ENCODE measurements at places on chromosomes 5 and 9.

- DNase-seq = no peak
Observed at GRCh38 chr9:88681434-88681833, 146.5 kb downstream of the NXNL2 start.

DNA sequence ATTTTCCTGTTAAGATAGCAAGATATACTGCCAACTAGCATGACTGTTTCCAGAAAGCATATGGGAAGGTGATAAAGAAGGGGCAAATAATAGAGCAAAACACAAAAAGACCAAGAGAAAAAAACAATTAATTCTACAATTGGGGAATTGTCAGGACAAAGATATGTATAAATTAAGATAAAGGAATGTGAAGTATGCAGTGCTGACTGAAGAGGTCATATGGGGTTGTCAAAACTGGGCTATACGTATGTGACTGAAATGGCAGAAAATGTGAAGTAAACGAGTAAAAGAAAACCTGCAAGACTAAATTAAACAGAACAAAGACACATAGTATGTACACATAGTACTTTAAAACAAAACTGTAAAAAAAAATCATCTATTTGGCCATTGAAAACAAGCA is 222.3 kb downstream of the ARL15 start:
- DNase-seq = no peak

DNA sequence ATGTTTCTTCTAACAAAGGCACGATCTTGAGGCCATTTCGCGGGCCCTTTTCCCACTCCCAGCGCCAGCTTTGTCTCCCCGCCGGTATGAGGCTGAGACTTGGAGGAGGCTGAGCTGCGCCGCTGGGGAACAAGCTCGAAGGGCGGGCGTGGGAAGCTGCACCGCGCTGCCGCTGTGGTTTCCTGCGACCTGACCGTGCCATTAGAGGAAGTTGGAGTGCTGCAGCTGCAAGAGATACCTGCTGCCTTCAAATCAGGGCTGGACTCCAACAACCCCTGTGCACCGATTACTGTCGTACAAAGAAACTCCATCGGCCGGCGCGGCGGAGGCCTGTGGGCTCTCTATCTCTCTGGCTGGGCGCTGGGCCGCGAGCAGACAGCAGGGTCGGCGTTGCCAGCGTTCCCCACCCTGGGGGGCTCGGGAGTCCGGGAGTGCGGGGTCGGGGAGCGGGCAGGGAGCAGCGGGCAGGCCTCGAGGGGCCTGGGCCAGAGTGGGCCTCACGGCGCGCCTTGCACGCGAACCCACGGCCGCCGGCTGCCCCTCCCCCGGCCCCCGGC is 1.3 kb upstream of the ERBIN start:
- peak; percentile 41 for DNase-seq

- no peak for DNase-seq
Observed at GRCh38 chr5:101673120-101673519, 623.0 kb downstream of the SLCO4C1 start.

DNA sequence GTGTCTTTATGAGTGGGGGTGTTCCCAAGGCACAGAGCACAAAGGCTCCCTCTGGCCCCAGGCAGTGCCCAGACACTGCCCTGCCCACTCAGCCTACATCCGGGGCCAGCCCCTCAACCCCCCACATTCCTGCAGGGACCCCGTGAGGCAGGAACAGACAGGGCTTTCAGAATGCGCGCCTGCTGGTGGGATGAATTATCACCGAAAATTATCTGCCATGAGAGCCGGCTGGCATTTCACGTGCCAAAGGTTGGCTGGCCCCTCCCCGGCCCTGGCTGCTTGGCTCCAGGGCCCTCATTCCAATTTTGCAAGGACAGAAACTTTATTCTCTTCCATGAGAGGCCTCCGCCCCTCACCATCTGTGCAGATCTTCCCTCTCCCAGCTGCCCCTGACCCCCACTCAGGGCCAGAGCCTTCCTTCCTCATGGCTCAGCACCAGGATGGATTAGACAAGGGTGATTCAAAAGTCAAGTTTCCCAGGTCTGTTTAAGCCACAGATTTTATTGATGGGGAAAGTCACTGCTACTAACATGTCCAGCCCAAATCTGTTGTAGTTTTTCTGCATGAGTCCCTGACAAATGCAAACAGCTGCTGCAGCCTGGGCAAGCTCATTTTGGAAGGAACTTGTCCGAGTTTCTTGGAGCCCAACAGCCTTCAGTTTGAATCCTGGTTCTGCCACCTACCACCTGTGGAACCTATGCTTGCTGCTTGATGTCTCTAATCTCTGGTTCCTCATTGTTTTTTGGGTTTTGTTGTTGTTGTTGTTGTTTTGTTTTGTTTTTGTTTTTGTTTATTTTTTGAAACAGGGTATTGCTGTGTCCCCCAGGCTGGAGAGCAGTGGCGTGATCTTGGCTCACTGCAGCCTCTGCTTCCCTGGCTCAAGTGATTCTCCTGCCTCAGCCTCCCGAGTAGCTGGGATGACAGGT is 32.3 kb upstream of the WDR38 start:
- no peak for DNase-seq

DNA sequence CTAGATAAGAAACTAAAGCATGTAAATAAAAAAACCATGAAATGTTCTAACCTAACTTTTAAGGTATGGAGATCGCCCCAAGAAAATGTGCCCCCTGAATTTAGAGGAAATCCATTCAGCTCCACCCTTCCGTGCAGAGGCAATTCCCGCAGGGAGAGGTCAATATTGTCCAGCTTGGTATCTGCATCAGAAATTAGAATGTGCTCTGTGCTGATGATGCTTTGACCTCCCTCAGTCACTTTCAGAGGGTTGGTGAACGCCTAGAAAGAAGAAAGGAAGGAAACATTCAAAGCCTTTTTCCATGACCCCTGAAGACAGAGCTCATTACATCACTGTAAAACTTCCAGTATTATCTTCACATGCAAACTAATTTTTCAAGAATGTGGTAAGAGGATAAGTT is 91.0 kb downstream of the FREM1 start:
- no peak for DNase-seq

DNA sequence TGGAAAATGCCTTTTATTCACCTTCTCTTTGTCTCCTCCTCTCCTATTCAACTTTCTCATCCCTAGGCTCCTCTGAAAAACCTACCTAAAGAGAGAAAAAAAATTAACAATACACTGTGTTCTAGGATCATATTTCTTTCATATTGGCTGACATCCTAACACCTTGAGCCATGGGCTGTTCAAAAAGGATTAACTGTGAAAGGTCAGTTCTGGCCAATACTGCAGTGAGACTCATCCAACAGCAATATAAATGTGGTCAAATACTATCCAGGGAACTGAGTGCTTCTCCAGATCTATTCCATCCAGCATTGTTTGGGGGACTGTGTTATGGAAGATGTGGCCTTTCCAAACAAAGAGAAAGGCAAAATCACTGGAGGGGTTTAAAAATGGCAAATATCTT is 131.1 kb upstream of the MOCS2 start:
- DNase-seq = no peak

DNA sequence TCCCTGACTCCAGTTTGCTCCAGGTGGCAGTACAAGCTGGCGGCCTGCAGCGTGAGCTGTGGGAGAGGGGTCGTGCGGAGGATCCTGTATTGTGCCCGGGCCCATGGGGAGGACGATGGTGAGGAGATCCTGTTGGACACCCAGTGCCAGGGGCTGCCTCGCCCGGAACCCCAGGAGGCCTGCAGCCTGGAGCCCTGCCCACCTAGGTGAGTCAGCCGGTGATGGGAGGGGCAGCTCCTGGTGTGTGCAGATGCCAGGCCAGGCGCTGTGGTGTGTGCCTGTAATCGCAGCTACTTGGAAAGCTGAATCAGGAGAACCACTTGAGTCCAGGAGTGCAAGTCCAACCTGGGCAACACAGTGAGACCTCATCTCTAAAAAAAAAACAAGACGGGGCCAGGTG is 10.0 kb upstream of the CACFD1 start:
- no peak for DNase-seq

- DNase-seq = no peak
Observed at GRCh38 chr9:15246708-15247107, 60.3 kb downstream of the TTC39B start.

DNA sequence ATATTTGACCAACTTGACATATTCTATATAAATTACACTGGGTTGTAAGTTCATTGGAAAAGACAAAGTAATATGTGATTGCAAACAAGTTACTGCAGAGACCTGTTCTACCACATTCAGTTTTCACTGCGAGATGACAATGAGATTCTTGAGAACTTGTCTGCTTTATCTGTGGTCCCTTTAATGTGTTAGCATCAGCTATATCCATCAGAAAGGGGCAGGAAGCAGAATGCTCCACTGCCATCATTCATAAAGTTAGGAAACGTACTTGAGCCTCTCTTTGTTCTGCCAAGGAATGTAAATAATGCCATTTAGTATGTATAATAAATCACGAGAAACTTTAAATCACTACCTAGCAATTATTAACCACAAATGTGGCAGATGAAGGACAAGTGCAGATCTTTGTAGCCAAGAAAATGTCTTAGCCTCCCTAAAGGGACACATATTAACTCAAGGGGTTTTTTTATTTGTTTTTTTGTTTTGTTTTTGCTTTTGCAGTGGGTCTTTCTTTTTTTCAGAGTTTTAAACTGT is 59.4 kb downstream of the GIN1 start:
- no peak for DNase-seq

GRCh38 chr5:79547982-79548381 is 34.0 kb upstream of the HOMER1 start:
- no peak for DNase-seq

DNA sequence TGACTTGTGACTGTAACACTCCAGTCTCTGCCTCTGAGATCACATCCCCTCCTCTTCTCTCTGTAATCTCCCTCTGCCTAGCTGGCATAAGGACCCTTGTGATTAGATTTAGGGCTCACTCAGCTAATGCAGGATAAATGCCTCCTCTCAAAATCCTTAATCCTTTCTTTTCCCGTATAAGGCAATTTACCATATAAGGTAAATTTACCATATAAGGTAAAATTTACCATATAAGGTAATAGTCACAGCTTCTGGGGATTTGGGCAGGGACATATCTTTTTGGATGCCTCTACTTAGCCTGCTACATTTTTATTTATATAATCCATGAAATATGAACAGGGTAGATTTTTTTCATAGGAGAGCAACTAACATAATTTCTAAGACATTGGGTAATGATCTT is 318.0 kb upstream of the PUM3 start:
- DNase-seq = no peak

- no peak for DNase-seq
Observed at GRCh38 chr9:118586978-118587377, 782.3 kb downstream of the BRINP1 start.

DNA sequence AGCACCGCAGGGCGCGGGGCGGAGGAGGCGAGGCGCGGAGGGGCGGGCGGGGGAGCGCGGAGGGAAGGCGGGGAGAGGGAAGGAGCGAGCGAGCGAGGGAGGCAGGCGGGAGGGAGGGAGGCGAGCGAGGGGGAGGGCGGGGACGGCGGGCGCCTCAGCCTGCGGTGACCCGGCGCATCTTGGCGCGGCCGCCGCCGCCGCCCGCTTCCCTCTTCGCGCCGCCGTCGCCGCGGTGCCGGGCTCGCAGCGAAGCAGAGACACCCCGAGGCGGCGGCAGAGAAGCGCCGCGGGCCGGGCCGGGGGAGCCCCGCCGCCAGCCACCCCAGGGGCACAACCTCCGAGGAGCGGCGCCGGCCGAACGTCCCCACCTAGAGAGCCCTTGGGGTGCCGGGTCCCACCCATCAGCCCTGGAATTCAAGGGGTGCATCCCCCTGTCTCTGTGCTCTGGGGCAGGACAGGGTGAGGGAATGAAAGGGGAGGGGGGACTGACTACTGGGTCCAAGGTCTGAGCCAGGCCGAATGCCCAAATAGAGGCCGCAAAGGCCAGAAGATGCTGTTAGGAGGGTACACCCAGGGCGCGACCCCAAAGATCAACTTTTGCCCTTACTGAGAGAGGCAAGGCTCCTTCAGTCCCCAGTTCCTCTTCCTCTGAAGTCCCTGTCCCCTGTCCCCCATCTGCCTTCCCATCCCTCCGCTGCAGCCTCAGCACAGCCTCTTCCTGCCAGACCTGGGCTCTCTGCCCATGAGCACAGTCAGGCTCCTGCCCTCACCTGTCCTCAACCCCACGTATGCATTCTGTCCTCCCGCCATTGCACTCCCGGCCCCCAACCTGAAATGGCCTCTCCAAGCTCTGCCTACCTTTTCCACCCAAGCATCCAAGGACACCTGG is at the start of gene ADAMTS2:
Gene ADAMTS2, minus strand, starts transcription at position 29 of the 889 bp plus-strand sequence. CDS start 133 bp downstream, outside the sequence.
- DNase-seq = no peak

DNA sequence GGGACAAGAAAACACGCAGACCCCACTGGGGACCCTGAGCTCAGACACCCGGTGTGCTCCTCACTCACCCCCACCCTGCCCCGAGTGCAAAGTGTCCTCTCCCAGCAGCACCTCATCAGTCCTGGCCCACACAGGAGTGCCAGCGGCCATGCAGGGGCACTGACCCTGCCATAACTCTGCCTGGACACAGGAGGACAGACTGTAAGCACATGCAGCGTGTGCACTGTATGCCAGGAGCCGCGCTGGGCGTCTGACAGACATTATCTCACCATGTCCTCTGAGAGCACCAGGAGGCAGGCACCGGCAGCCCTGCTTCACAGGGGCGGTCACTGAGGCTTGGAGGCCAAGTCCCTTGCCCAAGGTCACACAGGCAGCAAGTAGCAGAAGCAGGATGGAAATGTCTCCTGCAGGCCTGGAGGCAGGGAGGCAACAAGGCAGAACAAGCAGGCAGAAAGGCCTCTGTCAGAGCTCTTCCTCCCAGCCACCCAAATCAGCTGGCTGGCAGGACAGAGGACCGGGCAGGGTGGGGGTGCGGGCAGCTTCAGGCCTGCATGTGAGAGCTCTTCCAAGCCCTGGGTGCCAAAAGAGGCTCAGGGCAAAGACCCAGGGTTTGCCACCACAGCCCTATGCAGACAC is 8.4 kb downstream of the EEIG1 start:
- no peak for DNase-seq

GRCh38 chr5:79107020-79107796 is 4.4 kb upstream of the BHMT start:
- no peak for DNase-seq

- no peak for DNase-seq
Observed at GRCh38 chr5:176532795-176533194, 4.4 kb downstream of the RNF44 start.

Measured in NCI-H1930 (cell line).